Left colon (tissue), 2 donors: ENCODE measurements at places on chromosomes 13 and 19.
A peak's percentile ranks its signal among the peaks of the same experiment; 100 is the strongest.

DNA sequence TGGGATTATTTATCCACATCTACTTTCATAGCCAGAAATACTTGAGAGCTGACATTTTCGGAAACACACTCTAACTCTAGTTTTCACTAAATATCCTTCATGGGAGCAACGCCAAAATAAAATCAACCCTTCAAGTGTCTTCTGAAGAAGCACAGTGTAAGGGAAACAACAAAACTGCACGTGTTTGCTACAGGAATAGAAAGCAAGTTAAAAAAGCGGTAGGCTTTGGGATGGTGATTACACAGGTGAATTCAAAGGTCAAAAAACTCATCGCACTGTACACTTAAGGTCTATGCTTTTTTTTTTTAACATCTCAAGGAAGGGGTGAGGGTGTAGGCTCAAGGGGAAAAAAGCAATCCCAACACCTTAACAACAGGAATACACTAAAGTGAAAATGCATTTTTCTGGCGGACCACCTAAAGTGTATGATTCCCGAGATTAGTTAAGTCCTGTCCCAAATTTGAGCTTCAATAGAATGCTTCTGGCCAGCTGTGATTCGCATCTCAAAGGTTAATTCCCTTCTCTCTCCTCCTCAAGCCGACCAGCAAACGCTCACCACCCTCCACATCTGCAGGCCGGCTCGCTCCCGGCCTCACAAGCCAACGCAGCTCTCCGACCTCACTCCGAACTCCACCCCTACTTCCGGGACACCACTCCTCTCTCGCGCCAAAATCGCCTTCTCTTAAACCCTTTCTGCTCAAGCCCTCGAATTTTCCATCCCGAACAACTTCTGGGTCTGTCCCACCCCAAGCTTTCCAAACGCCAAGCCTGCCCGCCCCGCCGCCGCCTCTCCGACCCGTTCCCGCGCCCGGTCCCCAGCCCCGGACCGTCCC is 1.1 kb downstream of the ARGLU1 start:
- peak; percentile 74 for DNase-seq

DNA sequence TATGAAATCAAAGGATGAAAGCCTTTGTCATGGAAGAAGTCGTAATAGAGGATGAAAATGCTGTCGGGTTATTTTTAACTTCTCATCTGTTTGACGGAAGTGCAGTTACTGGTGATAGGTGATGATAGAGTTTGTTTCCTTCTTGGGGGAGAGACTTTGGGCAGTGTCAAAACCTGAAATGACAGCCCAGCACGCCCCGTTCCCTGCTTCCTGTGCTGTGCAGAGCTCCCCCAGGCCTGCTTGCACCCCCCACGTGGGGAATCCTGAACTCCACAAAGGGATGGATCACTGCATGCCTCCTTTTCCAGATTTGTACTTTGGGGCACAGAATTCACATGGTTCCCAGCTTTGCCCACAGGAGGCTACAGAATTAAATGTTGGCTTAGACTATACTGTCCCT is 102.7 kb downstream of the ATP11A start:
- no peak for DNase-seq

- peak; percentile 87 for DNase-seq
Measured at GRCh38 chr19:43464134-43464775, 1.2 kb downstream of the LYPD3 start.

DNA sequence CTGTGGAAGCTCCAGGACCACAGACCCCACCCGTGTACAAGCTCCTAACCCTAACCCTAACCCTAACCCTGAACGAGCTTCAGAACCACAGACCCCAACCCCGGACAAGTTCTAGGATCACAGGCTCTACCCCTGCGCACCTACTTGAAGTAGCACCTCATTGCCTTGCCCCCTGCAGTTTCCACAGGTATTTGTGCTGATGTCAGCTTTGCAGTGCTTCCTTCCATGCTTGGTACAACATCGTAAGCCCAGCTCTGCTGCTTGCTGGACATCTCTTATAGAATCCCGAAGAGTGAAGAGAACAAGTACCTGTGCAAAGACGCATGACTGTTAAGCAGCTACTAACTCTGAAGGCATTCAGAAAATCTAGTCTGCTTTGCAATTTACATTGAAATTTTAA is 20.7 kb upstream of the CDC16 start:
- no peak for DNase-seq

DNA sequence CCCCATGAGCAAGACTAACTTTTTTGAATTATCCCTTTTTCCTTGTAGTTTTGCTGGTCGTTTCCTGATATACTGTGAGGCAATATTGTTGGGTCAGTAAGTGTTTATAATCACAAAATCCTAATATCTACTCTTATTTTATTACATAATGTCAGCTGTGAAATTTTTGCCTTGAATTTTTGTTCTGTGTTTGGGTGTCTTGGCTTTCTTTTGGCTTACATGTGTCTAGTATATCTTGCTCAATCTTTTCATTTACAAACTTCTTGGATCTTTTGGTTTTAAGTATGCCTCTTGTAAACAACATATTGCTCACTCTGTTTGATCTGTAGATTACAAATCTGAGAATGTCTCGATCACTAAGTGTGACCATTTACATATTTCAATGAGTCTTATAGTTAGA is 330.3 kb upstream of the ARGLU1 start:
- no peak for DNase-seq

DNA sequence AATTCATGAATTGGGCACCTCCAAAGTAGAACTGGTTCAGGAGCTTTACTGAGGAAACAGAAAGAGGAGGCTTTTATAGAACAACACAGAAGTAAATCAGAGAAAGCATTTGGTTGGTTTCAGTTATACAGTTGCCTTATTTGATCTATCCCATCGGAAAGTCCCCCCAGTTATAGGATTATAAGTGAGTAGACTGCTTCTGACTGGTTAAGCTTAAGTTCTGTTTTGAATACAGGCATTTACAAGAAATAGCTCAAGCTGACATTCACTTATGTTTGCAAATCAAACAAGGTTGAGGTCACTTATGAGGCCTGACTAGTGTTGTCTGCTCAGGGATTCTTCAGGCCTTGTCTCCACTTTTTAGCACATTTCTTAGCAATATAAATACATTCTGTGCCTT is 857.4 kb downstream of the EFNB2 start:
- no peak for DNase-seq

GRCh38 chr19:36113894-36114720 is 568 bp downstream of the POLR2I start:
- no peak for DNase-seq

GRCh38 chr13:34263681-34264080 is 445.7 kb downstream of the RFC3 start:
- DNase-seq = no peak

DNA sequence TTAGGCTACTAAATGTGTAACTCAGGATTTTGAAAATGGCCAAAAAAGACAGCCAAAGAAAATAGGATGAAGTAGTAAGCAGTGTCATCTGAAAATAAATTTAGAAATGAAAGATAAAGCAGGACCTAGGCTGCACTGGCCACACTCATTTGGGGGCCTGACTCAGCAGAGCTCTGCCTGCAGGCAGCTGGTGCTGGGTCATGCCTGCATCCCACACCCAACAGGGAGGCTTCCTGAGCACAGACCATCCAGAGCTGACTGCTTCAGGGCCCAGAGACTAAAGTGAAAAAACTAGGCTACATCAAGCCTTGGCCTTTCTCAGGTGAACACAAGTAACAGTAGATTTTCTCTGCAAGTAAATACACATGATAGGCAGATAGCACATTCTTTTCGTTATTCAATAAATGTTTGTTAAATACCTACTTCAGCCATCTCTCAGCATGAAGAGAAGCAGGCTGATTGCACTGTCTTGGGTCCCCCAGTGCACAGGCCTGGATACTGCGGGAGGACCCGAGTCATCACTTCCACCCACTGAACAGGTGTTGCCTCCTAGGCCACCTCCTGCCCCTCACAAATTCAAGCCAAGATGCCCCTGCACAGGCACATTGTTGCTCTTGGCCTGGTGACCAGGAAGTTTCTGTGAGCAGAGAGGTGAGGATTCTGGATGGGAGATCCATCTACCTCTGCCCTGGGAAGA is 284.0 kb downstream of the OXGR1 start:
- no peak for DNase-seq

- no peak for DNase-seq
Measured at GRCh38 chr13:39034085-39034484, 3.8 kb downstream of the PROSER1 start.

DNA sequence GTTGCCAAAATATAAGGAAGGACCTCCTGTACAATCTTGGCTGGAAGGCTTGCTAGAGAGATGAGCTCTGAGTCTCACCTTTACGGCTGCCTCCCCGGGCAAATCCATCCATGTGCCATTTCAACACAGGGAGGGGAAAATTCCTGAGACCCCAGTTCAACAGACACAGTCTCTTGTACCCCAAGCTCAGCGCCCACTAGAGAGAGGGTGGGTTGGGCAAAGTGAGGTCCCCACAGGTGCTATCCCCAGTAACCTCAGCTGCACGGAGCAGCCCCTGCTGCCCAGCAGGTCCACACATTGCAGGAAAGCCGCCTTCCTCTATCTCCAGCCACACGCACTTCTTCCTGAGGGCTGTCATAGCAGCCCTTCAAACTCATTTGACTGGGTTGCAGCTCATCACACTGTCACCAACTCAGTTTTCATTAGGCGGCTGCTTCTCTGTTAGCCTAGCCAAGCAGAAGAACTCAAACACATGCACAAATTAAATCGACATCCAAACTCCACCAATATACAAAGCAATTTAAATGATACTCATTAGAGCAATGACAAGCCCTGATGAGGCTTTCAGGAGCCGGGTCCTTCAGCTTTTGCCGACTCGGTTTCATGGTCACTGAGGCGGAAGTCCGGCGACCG is 80.4 kb downstream of the TSHZ3 start:
- no peak for DNase-seq

- DNase-seq = peak; percentile 30
Measured at GRCh38 chr19:58385891-58386575, 1.0 kb upstream of the RPS5 start.

- DNase-seq = peak; percentile 60
Measured at GRCh38 chr13:29758531-29759114, 91.8 kb downstream of the UBL3 start.

- peak; percentile 53 for DNase-seq
Measured at GRCh38 chr19:9914315-9915207, 21.8 kb downstream of the OLFM2 start.

DNA sequence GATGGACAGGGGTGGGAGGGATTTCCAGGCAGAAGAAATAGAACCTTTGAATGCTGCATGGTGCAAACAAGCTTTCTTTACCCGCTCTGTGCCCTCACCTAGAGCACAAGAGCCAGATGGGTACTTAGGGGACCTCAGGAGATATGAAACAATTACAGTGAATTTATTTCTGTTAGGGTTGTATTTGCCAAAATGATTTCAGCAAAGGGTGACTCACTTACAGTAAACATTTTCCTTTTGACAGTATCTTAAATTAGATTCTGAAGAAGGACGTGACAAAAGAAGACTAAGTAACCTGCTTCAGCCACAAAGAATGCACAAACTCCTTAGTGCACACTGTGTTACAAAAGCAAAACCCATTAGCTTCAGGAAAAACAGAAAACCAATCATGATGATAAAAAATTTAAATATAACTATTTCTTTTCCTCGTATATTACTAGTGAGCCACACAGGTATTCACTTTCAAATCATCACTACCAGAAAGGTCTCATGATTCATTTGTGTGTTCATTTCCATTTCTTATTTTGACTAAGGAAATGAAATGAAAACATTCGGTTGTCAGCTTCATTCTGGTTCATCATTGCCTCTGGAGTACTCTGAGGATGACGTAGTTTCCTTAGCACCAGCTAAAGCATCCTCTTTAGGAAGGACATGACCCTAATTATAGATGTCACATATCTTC is 158.8 kb downstream of the NHLRC3 start:
- no peak for DNase-seq

- DNase-seq = no peak
Measured at GRCh38 chr19:33175156-33175782, 18.9 kb upstream of the LRP3 start.

DNA sequence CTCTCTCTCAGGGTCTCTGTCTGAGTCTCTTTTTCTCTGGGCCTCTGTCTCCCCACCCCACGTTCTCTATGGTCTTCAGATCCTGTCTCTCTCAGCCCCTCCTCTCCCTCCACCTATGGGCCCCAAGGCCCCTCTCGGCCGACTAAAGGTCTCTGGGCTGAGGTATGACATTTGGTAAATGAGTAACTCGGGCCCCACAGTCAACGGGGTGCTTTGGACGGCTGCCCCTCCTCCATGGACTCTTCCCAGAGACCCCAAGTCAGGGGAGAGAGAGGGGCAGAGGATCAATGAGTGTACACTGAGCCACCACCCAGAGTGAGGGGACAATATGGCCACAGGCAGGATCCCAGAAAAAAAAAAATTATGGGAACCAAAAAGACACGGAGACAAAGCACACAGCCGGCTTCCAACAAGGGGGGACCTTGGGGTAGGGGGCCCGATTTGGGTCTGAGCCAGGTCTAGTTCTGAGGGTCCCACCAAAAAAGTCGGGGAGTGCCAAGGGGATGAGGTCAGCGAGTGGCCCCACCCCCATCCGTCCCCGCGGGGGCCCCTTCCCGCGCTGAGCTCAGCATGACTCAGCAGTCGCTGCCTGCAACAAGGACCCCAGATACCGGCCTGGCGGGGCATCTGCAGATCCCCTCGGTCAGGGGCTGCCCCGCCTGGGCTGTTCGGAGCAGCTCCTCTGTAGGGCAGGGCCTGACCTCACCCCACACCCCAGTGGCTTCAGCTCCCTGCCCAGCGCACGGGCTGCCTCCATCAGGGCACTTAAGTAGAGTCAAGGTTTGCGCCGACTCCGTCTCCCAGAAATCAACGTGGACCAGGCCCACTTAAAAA is 1.5 kb upstream of the FTL start:
- peak; percentile 86 for DNase-seq

- DNase-seq = no peak
Measured at GRCh38 chr13:99726282-99726894, 225.1 kb downstream of the TM9SF2 start.

DNA sequence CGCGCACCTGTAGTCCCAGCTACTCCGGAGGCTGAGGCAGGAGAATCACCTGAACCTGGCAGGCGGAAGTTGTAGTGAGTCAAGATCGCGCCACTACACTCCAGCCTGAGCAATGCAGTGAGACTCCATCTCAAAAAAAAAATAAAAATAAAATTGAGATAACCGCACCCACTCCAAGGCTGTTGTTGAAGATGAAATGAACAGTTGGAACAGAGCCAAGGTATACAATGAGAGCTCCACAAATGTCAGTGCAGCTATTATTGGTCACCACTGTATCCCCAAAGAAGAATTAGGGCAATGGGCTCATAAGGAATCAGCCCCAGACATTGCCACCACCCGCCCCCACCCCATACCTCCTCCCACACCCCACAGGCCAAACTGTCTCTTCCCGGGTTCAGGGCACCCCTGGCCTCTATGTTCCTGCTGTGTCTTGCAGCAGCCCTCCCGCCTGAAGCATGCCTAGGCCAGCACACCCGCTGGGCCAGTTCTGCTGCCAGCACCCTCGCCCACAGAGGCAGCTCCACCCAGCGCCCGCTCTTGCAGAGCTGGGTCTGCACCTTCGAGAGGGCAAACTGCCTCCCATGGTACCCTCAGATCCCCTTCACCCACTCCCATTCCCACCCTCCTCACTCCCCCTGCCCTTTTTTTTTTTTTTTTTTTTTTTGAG is 3.5 kb upstream of the S1PR5 start:
- no peak for DNase-seq

DNA sequence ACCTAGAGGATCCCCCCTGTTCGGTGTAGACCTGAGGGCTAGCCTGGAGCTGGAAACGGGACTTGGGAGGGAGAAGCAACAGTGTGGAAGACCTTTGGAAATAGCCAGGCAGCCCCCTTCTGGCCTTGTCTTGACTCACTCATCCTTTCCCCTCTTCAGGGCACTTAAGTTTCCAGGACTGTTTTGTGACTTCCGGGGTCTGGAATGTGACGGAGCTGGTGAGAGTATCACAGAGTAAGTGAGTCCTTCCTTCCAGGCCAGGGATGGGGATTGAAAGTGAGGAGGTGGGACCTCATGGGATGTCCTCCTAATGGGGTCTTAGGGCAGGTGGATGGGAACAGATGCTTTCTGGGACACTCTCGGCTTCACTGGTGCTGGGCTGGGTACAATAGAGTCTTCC is 29.4 kb downstream of the LYL1 start:
- no peak for DNase-seq
